ENCODE measurements at places on chromosomes 2 and 18.

DNA sequence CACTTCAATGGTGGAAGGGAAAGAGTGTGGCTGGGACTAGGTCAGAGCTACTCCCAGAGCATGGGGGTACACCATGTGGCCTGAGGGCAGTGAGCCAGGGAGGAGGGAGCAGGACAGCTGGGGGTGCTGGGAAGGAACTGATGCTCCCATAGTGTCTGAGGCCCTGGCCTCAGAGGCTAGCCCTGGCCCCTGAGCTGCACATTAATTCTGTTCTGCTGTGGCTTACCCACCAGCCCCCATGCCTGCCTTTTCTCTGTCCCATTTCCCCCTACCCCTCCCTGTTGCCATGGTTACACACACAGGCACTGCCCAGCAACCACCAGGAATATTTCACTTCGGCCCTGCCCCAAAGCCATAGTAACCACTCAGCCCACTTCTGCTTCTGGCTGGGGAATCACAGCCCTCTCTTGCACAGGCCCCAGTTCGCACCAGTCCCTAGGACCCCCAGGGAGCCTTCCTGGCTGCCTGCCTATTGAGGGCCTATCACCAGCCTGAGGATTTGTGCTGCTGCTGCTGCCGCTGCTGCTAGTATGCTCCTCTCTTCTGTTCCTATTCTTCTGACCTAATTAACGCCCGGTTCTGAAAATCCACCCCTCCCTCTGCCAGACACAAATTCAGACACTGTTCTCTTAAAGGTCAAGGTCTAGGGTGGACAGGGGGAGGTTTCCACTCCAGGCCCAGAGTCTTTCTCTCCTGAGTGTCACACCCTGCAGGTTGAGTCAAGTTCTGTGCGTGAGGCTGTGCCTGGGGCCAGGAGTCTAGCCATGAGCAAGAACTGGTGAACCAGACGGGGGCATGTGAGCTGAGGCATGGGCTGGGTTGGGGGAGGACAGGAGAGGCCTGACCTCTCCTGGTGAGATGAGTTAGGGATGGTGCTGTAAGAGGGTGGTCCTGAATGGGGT is 87.1 kb upstream of the MCFD2 start:
- peak; percentile 47 for DNase-seq

GRCh38 chr18:2219706-2220105 is 351.6 kb downstream of the METTL4 start:
- no peak for DNase-seq

DNA sequence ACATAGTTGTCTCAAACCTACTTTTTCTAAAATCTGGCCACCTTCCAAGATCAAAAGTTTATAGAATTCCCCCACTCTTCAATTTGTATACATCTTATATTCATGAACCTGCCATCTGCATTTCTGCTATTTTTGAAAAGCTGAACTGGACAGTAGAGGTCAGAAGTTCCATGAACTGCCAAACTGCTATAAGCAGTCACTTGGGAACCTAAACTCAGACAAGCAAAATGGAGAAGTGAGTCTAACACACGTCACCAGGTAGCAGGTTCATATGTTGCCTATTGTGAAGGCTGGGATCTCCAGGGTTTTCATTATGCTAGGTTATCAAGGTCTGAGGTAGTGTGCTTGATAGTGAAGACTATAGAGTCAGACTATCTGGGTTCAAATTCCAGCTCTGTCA is 2.0 kb upstream of the MYO1B start:
- DNase-seq, result no peak

- DNase-seq, result peak; percentile 43
Observed at GRCh38 chr2:47088371-47089082, 66.6 kb downstream of the STPG4 start.

GRCh38 chr2:109482361-109482861 is 131.4 kb downstream of the SEPTIN10 start:
- DNase-seq, result no peak

GRCh38 chr18:22952525-22952924 is 19.4 kb downstream of the RBBP8 start:
- no peak for DNase-seq
